ENCODE measurements at places on chromosomes 7 and 10. TPM values are rescaled to one million over a fixed set of nuclear protein-coding genes. Genes with fewer than 3 reads are reported as not detected.

The MRLN gene
- not detected for total RNA-seq

The TMEM26 gene
- total RNA-seq, result not detected

The NFE2L3 gene
- total RNA-seq, result 62.1 TPM

The C10orf67 gene
- not detected for total RNA-seq

The CRYGN gene
- not detected for total RNA-seq

Data from activated CD8-positive, alpha-beta memory T cell treated with anti-CD3 and anti-CD28 coated beads for 36 hours (primary cell).